CD8-positive, alpha-beta T cell (primary cell): ENCODE measurements at places on chromosomes 2 and 18.
A peak's percentile ranks its signal among the peaks of the same experiment; 100 is the strongest.

DNA sequence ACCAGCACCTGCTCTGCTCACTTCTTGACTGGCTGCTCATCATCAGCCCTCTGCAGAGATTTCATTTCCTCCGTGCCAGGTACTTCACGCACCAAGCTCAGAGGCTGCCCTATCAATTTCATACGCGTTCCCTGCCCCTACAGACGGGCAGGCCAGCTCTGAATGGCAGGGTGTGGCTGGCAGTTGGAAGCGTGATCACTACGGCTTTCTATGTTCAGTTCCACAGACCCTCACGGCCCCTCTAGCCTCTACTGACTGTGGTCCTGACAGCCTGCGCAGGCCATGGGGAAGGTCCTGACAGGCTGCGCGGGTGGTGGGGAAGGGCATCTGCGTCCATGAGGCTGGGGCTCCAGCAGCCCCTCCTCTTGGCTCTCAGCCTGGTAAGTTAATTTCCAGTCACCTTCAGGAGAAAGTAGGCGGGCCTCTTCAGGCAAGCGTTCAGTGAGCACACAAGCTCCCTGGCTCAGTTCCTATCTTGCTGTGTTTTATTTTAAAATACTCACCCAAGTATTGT is 154.8 kb downstream of the ZNF236 start:
- DNase-seq = peak; percentile 41

DNA sequence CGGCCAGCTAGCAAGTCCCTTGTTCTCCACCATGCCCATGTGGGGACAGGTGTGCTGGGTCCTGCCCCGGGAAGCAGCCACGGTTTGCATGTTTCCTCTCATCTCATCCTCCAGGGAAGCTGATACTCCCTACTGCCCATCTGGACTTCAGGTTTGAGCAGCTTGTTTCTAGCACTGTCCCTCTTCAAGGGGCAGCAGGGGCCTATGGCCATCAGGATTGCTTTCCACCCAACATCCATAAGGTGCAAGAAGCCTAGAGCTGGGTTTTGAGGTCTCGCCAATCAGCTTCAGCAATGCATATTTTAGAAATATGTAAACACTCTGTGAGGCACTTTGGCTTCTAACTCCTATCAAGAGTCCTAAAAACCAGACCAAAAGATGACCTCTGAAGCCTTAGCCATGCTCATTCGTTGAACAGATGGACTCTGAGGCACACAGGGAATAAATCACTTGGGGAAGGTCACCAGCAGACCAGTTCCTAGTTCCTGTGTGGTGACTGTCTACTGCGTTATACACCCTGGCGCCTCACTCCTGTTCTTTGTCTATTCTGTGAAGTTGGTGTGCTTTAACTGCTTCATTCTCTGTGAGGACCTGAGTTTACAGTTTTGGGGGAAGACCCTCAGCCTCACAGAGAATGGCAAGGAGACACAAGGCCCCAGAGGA is 192.6 kb upstream of the TWIST2 start:
- DNase-seq = no peak

DNA sequence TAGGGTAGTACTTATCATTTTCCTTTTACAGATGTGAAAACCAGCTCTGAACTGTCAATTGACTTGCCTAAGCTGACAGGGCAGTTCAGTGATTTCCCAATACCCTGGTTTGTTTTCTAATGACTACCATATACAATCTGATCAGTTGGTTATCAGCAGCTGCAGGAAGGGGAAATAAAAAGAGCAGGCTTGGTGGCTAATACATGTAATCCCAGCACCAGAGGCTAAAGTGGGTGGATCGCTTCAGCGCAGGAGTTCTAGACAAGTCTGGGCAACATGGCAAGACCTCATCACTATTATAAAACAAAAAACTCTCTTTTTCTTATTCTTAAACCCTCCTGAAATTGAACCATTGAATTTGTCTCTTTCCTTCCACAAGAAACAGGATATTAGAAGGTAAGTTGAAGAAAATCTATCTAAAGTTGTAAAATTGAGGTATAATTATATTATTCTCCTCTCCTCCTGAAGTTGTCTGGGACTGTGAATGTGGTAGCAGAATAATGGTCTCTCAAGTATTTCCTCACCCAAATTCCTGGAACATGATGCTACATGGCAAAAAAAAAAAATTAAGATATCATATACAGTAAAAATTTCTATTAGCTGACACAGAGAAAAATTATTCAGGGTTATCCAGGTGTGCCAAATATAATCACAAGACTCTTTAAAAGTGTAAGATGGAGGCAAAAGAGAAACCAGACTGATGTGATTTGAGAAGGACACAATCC is 1441.6 kb downstream of the SUCLG1 start:
- DNase-seq = no peak

DNA sequence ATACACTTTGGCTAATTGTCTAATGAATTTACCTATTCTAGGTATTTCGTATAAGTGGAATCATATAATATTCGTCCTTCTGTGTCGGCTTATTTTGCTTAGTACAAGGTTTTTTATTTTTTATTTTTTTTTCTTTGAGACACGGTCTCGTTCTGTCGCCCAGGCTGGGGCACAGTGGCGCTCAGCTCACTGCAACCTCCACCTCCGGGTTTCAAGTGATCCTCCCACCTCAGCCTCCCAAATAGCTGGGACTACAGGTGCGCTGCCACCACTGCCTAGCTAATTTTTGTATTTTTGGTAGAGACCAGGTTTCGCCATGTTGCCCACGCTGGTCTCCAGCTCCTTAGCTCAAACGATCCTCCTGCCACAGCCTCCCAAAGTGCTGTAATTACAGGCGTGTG is 38.2 kb downstream of the PCBP1 start:
- no peak for DNase-seq

DNA sequence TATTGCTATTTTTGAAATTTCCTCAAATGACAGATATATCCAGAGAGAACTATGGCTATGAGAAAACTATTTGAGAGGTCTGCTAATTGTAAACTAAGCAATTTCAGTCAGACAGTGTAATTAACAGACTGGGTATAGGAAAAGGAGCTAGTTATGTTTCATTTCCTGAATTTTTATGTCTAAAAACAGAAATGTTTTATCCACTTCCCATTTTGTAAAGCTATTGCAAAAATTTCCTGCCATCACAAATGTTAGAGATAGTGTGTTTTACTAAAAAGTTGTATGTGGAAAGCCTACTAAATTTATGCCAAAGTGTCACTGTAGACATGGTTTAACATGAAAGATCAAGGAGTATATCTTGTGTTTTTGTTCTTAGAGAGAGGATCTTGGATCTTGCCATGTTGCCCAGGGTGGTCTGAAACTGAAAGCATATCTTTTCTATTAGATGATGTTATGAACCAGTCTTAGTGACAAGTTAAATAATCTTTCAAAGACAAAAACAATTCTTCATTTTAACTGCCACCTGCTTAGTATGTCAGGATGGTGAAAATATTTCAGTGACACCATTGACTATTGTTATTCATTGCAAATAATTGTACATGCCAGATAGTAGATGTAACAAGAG is 40.5 kb upstream of the ITPRID2 start:
- no peak for DNase-seq

- no peak for DNase-seq
These were observed 11.7 kb downstream of the HS6ST1 start for GRCh38 chr2:128306931-128307460.

GRCh38 chr18:41642756-41643155 is 312.3 kb upstream of the PIK3C3 start:
- DNase-seq = no peak

GRCh38 chr2:8193146-8193545 is 488.7 kb upstream of the ID2 start:
- no peak for DNase-seq

GRCh38 chr2:180061085-180061484 is 54.0 kb upstream of the CWC22 start:
- no peak for DNase-seq

- DNase-seq = no peak
These were observed 22.7 kb upstream of the ATP9B start for GRCh38 chr18:79046522-79046921.

GRCh38 chr2:9266711-9267110 is 60.1 kb downstream of the ASAP2 start:
- DNase-seq = no peak

DNA sequence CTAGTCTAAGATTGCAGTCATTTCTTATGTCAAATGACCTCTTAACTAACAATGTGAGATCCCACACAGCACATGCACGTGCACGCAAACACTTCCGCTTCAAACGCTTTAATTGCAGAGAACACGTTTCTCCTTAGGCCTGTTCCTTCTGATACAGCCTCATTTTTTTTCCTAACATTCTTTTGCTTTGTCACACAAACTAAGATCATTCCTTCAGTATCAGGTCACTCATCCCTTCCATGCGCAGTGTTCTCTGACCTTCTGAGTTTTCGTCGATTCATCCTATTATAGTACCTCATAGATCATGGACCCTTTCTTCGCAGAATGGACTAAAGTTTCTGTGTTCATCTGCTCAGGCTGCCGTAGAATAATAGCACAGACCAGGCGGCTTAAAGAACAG is 327.1 kb upstream of the CDH19 start:
- no peak for DNase-seq

DNA sequence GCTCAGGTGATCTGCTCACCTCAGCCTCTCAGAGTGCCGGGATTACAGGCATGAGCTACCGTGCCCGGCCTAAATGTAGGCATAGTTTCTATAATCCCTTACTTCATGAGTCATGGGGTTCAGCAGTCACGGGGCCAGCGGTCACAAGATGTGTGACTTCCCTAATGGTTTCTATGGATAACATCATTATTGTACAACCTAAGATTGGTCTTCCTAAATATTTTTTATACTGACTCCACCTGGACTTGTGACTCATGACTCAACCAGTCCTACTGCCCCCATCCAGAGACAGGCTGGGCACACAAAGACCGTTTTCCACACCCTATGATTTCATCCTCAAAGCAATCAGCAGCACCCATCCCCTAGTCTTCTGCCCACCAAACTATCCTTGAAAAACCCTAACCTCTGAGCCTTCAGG is 15.9 kb downstream of the FAM210A start:
- DNase-seq = no peak

DNA sequence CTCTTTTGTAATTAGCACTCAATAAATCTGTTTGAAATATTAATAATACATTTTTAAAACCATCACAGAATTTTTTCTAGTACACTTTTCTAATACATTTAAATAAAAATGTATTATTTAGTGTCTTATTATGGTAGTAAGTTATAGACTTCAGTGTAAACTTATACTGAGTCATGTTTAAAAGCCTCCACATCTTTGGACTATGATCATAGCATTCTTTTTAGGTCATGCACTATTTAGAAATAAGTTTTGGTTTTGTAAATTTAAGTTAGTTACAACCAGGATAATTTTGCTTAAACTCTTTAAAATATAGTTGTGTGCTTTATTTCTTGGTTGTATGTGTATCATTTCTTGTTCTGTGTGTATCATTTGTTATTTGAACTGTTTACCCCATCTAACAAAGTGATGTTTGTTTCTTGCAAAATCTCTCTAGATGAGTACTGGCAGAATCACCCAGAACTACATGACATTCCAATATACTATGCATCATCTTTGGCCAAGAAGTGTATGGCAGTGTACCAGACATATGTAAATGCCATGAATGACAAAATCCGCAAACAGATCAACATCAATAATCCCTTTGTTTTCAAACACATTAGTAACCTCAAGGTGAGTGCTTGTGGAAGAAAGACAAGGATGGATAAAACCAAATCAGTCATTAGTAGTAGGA is 16.7 kb downstream of the CPSF3 start:
- no peak for DNase-seq

DNA sequence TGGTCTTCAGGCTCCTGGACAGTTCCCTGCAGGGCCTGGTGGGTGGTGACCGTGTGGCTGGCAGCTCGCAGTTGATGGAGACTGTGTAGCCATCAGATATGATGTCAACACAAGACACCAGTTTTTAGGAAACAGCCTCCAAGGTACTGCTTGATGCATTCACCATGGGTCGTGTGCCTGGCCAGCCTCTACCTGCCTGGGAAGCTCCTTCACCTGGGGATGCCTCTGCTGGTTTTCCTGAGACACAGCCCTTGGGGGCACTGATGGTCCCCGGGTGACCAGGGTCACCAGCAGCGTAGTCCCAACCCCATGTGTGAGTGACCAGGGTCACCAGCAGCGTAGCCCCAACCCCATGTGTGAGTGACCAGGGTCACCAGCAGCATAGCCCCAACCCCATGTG is 33.6 kb upstream of the KCNG2 start:
- DNase-seq = no peak

DNA sequence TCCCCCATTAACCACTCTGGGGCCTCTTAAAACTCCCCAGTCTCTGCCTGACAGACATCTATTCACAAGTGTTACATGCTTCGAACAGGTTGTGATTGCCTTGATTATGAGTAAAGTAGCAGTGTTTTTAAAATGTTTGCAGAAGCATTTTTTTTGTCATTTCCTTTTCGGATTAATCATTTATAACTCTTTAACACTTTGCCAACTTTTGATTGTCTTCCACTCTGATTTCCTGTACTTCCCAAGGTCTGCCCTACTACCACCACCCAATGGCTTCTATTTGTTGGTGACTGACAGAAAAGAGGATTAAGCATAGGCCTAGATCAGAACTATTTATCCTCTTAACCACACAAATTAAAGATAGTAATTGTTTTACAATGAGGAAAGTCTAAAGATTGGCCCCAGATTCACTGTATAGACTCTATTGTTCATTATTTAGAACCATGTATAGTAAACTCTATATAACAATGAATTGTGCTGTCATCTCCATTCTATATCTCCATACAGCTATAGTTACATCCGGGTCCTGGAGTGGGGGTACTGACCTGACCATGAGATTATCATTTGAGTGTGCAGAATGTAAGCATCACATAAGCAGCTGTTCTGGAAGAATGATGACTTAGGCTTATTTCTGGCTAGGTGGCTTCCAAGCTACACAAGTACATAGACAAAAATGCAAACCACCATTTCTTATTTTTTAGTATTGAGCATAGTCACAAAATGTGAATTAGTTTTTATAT is 110.3 kb upstream of the RBMS1 start:
- DNase-seq = no peak
